ENCODE measurements at places on chromosomes 4 and X. TPM values are rescaled to one million over a fixed set of nuclear protein-coding genes. Genes with fewer than 3 reads are reported as not detected.

Gene ZMAT1
- total RNA-seq = 0.11 TPM

Gene SYN1
- total RNA-seq = not detected

Gene CACNA1F
- total RNA-seq = not detected

Gene CAPN6
- 9.9 TPM for total RNA-seq

Gene SMIM10L2A
- 0.39 TPM for total RNA-seq

Gene XK
- 0.39 TPM for total RNA-seq
